ENCODE measurements at places on chromosomes 1 and 21.
A peak's percentile ranks its signal among the peaks of the same experiment; 100 is the strongest.

DNA sequence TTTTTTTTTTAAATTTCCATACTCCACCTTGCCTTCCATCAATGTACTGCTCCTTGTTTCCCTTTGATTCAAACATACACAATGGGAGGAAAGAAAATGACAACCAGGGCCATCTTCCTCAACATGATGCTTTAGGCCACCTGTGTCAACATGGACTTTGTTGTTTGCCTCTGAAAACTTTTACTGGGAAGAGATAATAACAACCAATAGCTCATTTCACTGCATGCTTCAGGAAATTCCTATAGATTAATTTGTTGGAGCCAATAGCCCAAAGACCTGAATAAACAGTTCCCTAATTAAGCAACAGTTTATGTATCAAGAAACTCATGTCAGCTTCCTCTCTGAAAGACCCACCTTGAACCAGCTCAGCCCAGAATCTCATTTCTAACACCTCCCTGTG is 3.2 kb downstream of the KRTAP15-1 start:
- DNase-seq = no peak

- no peak for DNase-seq
Observed at GRCh38 chr1:180912801-180913565, at the start of gene KIAA1614. TSS of gene KIAA1614 (plus strand) at chr1:180912897. CDS start at chr1:180913244, 347 bp downstream.

GRCh38 chr21:45128613-45129188 is 54.3 kb downstream of the ADARB1 start:
- DNase-seq = peak; percentile 23

GRCh38 chr1:17711941-17712340 is 43.2 kb upstream of the ACTL8 start:
- DNase-seq = no peak

GRCh38 chr1:224450561-224451350 is 16.2 kb upstream of the WDR26 start:
- DNase-seq = no peak

- DNase-seq = no peak
Observed at GRCh38 chr1:241323514-241324195, 33.4 kb downstream of the RGS7 start.

DNA sequence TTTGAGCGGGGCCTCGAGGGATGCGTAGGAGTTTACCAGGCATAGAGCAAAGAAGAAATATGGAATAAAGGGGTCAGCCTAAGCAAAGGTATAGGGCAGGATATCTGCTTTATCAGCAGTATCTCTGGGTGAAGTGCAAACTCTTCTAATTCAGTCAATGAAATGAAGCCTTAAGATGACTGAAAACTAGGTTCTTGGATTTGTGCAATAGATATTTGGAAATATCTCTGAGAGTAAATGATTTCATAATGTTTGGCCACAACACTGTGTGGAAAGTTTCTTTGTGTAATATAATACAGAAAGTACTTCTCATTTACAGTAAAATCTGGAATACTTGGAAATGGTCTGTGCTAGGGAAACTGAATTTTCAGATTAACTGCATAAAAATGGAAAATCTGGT is 26.1 kb downstream of the KCNJ15 start:
- no peak for DNase-seq

DNA sequence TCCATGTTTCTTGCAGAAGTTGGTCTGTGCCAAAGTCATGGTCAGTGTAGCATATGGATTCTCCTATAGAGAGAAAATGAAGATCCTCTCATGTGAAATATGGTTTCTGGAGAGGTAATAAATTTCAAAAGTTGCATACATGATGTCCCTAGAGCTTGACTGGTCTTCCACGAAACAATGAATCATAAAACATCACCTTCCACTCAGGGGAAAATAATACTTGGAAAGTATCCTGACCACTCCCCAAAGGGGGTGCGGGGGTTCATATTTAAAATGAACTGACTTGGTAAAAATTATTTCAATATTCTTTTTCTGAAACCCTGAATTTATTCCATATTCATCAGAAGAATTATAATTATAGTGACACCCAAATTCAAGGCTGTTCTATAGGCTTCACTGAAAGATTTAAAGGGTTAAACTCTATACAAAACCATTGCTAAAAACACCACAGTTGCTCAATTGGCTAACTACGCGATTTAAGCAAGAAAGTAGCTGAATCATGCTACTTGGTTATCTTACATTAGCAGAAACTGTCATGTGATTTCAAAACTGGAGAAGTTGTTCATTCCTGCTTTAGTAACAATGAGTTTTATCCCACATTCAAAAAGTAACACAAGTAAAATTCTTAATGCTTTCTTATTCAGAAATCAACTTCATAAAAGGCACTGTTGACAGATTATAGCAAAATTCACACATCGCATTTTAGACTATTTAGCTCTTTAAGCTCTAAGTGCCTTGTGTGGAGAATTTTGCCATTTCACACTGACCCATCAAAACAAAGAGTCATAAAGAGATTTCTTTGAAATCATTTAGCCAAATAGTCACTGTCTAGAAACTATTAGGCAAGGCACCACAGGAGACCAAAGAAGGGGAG is 5.3 kb downstream of the CREG1 start:
- DNase-seq = no peak

DNA sequence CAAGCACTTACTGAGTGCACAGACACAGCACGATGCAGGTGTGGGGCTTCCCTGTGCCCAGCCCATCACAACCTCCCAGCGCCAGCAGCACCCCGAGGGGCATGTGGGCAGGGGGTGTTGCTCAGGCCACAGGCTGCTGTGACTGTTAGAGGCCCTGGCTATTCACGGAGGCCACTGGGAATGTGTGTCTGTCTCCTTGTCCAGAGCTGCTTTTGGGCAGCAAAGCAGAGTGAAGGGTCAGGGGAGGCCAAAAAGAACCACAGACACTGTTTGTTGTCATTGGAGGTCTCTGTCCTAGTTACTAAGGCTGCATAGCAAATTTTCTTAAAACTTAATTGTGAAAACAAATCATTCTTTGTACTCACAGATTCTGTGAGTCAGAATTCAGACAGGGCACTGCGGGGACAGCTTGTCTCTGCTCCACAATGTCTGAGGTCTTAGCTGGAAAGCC is 49.6 kb downstream of the TNFRSF8 start:
- DNase-seq = no peak

- DNase-seq = no peak
Observed at GRCh38 chr1:21586222-21586621, 77.0 kb downstream of the ALPL start.

DNA sequence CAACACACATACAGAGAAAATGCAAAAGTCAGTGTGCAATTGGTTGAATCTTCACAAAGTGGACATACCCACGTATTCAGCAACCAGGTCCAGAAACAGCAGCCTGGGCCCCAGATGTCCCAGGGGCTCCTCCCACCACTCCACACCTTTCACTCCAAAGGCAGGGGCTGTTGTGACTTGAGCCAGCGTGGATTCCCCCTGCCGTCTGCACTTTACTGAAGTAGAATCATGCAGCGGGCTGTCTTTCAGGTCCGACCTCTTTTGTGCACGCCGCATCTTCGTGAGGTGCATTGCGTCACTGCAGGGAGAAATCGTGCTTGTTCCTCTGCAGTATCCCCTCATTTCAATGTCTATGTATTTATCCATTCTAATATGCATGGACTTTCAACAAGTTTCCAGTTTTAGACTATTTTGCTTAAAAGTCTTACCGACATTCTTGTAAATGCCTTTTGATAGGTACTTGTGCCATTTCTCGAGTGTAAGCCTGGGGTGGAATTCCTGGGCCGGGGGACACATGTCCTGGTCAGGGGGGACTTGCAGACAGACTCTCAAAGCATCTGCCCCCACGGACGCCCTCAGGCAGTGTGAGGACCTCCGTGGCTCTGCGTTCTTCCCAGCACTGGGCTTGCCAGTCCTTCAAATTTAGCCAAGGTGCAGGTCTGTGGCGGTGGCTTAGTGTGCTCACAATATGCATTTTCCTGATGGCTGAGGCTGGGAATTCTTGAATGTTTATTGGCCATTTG is 29.3 kb upstream of the ACTRT2 start:
- no peak for DNase-seq

All from anterior cingulate cortex (tissue), 58 donors.